ENCODE measurements at places on chromosomes 13 and 19.

GRCh38 chr19:15715642-15716041, 12.2 kb upstream of the OR10H2 start:
- DNase-seq = no peak

DNA sequence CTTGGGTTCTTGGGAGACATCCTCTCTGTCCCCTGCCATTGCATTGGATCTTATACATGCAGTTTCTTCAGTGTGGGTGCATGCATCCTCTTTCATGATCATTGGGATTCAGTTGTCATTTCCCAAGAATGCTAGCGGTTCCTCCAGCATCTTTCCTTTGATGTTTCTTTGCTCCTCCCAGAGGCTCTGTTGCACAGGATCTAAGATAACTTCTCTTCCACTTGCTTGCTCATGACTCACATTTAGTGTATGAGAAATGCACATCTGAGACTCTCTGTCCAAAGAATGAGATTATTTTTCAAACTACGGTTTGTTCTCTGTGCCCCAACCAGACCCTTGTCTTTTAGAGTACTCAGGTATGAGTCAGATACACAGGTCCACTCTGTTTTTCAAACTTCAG, 197.1 kb downstream of the NDFIP2 start:
- no peak for DNase-seq

DNA sequence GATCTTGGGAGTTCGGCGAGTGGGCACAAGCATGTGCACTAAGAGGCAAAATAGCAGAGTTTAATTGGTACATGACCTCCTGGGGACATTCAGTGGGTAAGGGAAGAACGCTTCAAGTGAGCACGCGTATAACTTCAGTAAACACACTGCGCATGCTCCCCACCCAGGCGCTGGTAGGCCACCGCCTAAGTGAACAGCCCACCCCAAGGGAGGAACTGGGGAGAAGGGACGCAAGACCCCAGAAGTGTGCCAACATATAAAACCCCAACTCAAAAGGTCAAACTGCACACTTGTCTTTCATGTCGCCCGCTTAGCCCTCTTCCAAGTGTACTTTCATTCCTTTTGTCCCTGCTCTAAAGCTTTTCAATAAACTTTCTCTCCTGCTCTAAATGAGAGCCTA, 10.5 kb upstream of the NTN5 start:
- DNase-seq = peak; percentile 20

DNA sequence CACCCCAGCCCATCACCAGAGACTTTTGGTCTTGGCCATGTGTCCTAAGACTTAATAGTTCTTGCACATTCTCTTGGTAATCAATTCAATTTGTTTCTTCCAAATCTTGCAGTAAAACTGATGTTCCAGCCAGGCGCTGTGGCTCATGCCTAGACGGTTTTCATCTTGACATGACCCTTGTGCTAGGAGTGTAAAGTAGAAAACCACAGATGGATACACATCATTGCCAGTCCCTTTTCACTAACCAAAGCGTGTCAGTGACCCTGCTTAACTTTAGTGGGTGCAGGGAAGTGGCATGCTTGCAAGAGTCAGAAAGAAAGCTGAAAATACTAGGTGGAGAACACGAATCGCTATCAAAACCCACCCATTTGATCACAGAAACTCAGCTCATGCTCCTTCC, 18.0 kb upstream of the CD70 start:
- DNase-seq = no peak

GRCh38 chr13:105232439-105232838, 1303.0 kb downstream of the EFNB2 start:
- DNase-seq = no peak

Measured in stimulated activated CD8-positive, alpha-beta memory T cell treated with anti-CD3 and anti-CD28 coated beads, Interleukin-15, amount 100 ng/mL, for 48 hours (primary cell).